ENCODE measurements at places on chromosomes 4 and X. TPM values are rescaled to one million over a fixed set of nuclear protein-coding genes. Genes with fewer than 3 reads are reported as not detected.

Gene TBX22
- polyA plus RNA-seq: not detected

Gene DRD5
- 0.46 TPM for polyA plus RNA-seq

Gene USP17L12
- not detected for polyA plus RNA-seq

Gene PI4K2B
- 9.5 TPM for polyA plus RNA-seq

Gene SLC49A3
- not detected for polyA plus RNA-seq

Gene NR0B1
- not detected for polyA plus RNA-seq

Gene SPIN3
- polyA plus RNA-seq: 48.7 TPM

Gene GPR34
- polyA plus RNA-seq: not detected

Gene DSPP
- polyA plus RNA-seq: not detected

Gene GAK
- 66.0 TPM for polyA plus RNA-seq

Gene SSX2
- not detected for polyA plus RNA-seq

Gene SPATA18
- 0.09 TPM for polyA plus RNA-seq

Gene OCIAD2
- polyA plus RNA-seq: 69.7 TPM

Gene PABPC4L
- not detected for polyA plus RNA-seq

Gene RIBC1
- polyA plus RNA-seq: 2.2 TPM

Gene HNRNPD
- polyA plus RNA-seq: 119 TPM

Gene MAP7D3
- polyA plus RNA-seq: 5.4 TPM

Gene CYP4V2
- 5.8 TPM for polyA plus RNA-seq

Gene PRR27
- not detected for polyA plus RNA-seq

Gene SUPT20HL1
- not detected for polyA plus RNA-seq

Gene CENPU
- 13.0 TPM for polyA plus RNA-seq

Gene SPANXN4
- polyA plus RNA-seq: not detected

Gene EVC2
- polyA plus RNA-seq: 0.27 TPM

Gene PFKFB1
- 0.51 TPM for polyA plus RNA-seq

Gene STATH
- polyA plus RNA-seq: not detected

Gene FMR1NB
- not detected for polyA plus RNA-seq

Gene F8A2
- not detected for polyA plus RNA-seq

Gene CD40LG
- not detected for polyA plus RNA-seq

Gene MMAA
- polyA plus RNA-seq: 5.0 TPM

Gene CT83
- polyA plus RNA-seq: not detected

Gene IRAK1
- polyA plus RNA-seq: 1.4 TPM

Gene TMEM128
- polyA plus RNA-seq: 93.6 TPM

Gene TCEAL5
- 2.2 TPM for polyA plus RNA-seq

Gene CRMP1
- 642 TPM for polyA plus RNA-seq
